Activated CD4-positive, CD25-positive, alpha-beta regulatory T cell (primary cell): ENCODE measurements at places on chromosomes 2 and 18.

- no peak for DNase-seq
Observed at GRCh38 chr18:50751490-50751889, 68.3 kb downstream of the MRO start.

DNA sequence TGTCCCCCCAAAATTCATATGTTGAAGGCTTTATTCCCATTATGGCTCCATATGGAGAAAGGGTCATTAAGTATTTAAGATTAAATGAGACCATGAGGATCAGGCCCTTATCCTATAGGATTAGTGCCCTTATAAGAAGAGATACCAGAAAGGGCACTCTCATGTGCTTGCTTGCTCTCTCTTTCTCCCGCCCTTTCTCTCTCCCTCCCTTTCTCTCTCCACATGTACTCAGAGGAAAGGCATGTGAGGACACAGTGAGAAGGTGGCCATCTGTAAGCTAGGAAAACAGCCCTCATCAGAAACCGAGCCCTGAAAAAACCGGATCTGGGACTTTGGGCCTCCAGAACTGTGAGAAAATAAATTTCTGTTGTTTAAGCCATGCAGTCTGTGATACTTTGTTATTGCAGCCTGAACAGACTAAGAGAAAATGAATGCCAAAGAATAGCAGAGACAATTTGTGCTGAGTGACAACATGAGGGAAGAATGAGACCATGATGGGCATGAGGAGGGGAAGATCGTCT lies 300.0 kb upstream of the SLC39A10 start:
- DNase-seq: no peak

GRCh38 chr2:170180031-170180566 lies 2.2 kb downstream of the MYO3B start:
- DNase-seq: no peak

DNA sequence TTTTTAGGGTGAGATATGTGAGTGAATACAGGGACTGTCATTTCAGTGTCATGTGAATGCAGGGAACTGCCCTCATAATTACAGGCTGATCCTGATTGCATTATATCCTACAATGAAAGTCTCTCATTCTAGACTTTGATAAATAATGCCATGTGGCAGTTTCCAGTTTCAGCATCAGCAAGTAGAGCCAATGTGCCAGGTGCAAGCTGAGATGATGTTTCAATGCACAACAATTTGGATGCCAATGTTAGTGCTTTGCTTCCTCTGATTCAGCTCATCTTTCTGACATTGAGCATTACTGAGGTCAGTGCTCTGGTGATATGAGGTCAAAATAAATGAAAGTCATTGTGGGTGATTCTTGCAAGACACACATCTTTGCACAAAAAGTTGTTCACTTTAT lies 63.7 kb upstream of the TFPI start:
- DNase-seq: no peak

DNA sequence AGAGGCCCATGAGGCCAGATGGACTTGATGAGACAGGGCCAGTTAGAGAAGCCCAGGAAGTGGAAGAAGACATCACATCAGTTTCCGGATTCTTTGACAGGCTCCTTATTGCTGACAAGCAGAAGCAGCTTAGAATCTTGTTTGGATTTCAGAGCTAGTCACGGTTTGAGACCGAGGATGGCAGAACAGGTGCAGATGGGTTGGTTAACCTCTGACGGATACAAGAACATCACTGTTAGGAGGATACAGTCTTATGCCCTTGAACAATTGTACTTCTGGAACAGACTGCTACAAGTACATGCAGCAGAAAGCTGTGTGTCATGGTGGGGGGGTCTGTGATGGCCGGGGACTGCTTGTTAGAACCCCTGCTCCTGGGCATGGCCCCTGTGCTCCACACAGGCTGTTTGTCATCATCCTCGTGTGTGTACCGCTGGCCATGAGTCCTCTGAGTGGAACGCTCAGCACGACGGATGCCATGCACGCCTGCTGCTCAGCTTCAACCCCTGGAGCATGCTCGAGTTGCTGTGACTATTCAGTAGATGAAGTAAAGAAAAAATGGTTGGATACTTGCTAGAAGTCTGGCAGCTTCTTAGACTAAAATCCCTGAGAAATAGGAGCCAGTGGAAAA lies 217.7 kb downstream of the SH3RF3 start:
- DNase-seq: no peak

- no peak for DNase-seq
Observed at GRCh38 chr2:221064880-221065279, 507.2 kb downstream of the EPHA4 start.
